Choroid plexus epithelial cell (primary cell): ENCODE measurements at places on chromosomes 3 and 15.

GRCh38 chr3:5232570-5232969, 45.1 kb downstream of the EDEM1 start:
- DNase-seq = no peak

DNA sequence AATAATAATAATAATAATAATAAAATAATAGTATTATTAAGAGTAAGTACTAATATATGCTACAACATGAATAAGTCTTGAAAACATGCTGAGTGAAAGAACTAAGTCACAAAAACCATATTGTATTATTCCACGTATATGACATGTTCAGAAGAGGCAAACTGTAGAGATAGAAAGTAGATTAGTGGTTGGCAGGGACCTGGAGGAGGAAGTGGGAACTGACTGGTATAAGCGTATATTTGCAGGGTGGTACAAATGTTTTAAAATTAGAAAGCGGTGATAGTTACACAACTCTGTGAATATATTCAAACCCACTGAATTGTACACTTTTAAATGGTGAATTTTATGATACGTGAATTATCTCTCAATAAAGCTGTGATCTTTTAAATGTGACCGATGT, 32.8 kb downstream of the LRRK1 start:
- DNase-seq = no peak

- peak; percentile 43 for DNase-seq
Measured at GRCh38 chr3:114756506-114757279, 390.4 kb downstream of the ZBTB20 start.

DNA sequence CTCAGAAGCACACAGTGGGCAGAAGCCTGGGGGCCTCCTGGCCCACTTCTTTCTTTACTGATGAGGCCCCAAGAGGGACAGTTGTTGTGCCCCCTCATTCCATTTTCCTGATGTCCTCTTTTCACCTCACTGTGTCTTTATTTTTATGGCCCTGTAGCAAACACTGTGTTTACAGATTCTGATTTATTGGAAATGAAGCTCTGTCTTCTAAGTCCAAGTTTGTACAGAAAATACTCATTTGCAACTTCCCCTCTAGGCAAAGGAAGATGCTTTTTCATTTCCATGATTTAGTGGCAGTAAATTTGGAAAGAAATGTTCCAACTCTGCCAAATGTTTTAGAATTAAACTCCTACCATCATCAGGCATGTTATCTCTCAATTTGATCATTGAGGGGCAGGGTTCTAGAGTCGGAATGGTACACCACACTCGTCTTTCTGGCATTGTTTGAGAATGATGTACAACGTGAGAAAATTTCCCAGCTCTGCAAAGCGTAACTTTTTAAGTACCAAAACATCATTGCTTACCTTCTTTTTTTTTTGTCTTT, 129.7 kb downstream of the ARNT2 start:
- no peak for DNase-seq

DNA sequence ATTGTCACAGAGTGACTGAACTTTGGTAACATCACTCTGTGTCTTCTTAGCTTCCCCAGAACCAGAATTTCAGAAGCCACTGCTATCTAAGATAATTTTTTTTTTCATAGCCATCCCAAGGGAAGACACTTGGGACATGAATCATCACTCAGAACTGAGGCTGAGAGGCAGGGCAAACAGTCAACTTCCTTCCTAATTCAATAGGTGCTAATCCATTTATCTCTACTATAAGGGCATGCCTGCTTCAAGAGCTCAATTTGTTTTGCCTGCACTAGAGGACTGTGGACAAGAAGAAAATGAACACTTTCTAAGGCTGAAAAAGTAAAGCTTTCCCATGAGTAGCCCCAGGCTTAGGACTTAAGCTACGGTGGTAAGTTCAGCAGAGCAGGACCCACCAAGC, 56.7 kb upstream of the MYRIP start:
- no peak for DNase-seq

GRCh38 chr3:41193794-41194539, 5.3 kb upstream of the CTNNB1 start:
- DNase-seq = no peak

DNA sequence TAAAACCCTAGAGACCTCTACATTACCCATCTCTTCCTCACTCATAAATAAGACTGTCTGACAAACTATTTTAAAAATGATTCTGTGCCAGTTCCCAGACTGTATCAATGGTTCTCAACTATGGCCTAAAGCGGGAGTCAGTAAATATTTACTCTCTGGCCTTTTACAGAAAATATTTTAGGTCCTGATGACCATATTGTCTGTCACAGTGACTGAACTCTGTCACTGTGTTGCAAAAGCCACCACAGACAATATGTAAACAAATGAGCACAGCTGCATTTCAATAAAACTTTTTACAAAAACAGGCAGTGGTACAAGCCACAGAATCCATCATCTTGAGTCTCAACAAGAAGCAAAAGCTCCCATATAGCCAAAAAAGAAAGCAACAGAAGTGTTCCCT, 45.4 kb downstream of the PLOD2 start:
- DNase-seq = no peak

DNA sequence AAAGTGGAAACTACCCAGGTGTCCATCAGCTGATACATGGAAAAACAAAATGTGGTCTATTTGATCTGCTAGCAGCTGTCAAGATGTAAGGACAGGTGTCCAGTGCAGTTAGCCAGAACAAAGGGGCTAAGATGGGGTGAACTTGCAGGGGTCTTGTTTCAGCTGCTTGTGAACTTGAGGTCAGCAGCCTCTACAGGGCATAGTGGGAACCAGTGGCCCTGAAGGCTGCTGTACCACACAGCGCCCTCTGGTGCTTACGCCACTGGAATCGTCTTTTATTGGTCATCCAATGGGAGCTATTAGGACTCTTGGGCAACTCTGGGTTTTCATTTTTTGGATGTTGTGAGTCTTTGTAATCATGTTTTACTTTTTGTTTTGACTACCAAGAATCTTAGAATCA, 62.2 kb upstream of the CTSH start:
- peak; percentile 70 for DNase-seq

DNA sequence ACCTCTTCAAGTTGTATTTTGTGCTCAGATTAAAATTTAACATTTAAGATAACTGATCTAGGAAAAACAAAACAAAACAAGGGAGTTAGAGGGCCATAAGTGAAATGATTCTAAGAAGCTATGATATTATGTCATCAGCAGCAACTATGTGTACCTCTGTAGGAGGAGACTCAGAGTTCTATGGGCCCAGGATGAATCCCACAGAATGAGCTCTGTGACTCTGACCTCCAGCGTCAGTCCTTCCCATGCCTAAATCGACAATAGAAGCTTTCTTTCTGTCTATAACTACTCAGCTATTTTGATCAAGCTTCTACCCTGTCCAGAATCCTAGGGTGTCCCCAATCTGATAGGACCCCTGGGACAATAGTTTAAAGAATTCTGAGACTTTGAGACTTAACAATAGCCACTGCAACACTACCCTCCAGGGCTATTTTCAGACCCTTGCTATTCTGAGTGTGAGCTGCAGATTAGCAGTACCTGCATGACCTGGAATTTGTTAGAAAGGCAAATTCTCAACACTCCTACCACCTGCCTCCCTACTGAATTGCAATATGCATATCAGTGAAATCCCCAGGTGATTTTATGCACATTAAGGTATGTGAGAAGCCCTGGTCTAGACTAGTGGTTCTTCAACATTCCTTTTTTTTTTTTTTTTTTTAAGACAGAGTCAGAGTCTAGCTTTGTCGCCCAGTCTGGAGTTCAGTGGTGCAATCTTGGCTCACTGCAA, 66.7 kb downstream of the ARHGAP31 start:
- DNase-seq = no peak

GRCh38 chr15:85954586-85954985, 125.1 kb upstream of the AGBL1 start:
- DNase-seq = no peak

- DNase-seq = peak; percentile 52
Measured at GRCh38 chr3:149085828-149086231, 503 bp downstream of the HLTF start.
